ENCODE measurements at places on chromosomes 2 and 18. TPM values are rescaled to one million over a fixed set of nuclear protein-coding genes. Genes with fewer than 3 reads are reported as not detected.

The MAIP1 gene
- 17.5 TPM for polyA plus RNA-seq

The POTEF gene
- not detected for polyA plus RNA-seq

The CFC1 gene
- polyA plus RNA-seq, result 0.39 TPM

The RAB6C gene
- polyA plus RNA-seq, result not detected

The BABAM2 gene
- 72.6 TPM for polyA plus RNA-seq

The SLC8A1 gene
- 388 TPM for polyA plus RNA-seq

The DNPEP gene
- polyA plus RNA-seq, result 14.7 TPM

The IL1F10 gene
- not detected for polyA plus RNA-seq

The DIS3L2 gene
- 7.4 TPM for polyA plus RNA-seq
